Mesenteric fat pad (tissue), 1 donor: ENCODE measurements at places on chromosomes 6 and 20. TPM values are rescaled to one million over a fixed set of nuclear protein-coding genes. Genes with fewer than 3 reads are reported as not detected.

The XKR7 gene
- not detected for total RNA-seq

The ASIP gene
- total RNA-seq = not detected

- DNase-seq = no peak
Measured at GRCh38 chr20:17660667-17661066, 21.4 kb downstream of the RRBP1 start.

GRCh38 chr20:57049296-57049695 is 217.1 kb downstream of the BMP7 start:
- no peak for DNase-seq

GRCh38 chr6:15945593-15946159 is 183.2 kb upstream of the MYLIP start:
- no peak for DNase-seq

- no peak for DNase-seq
Measured at GRCh38 chr6:159301277-159301676, 132.1 kb downstream of the FNDC1 start.
